Astrocyte of the spinal cord (primary cell): ENCODE measurements at places on chromosomes 16 and 17.
A peak's percentile ranks its signal among the peaks of the same experiment; 100 is the strongest.

GRCh38 chr16:4378161-4378666 lies 6.6 kb downstream of the VASN start:
- DNase-seq = no peak

- DNase-seq = no peak
Measured at GRCh38 chr16:89456419-89456959, 33.9 kb downstream of the ANKRD11 start.

GRCh38 chr16:80198311-80199299 lies 342.2 kb upstream of the DYNLRB2 start:
- DNase-seq = peak; percentile 54

GRCh38 chr17:72654706-72655105 lies 437.8 kb downstream of the SLC39A11 start:
- DNase-seq = no peak

DNA sequence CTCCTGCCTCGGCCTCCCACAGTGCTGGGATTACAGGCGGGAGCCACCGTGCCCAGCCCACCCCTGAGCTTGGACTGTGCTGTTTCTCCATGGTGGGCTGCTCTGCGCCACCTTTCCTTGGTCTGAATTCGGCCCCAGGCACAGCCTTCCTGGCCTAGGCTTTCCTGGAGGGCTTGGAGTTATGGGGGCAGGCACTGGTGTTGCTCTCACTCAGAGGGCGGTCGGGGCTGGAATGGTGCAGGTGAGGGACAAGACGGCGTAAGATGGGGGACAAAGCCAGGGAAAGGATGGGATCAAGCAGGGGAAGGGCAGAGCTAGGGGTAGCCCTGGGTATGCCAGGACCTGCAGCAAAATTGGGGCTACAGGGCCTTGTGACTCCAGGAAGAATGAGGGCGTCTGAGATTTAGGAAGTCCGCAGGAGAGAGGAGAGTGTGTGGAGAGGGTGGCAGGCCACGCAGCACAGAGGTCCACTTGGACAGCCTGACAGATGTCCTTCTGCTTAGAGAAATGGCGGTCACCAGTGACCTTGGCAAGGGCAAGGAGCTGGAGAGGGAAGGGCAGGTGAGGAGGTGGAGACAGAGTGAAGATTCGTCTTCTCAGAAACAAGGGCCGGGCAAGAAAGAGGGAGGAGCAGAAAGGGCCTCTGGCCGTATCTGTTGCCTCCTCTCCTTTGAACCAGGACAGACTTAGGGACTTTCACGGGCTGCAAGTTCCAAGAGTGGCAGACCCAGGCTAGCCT lies 1.6 kb upstream of the ATP6V0C start:
- no peak for DNase-seq
